ENCODE measurements at places on chromosomes 7 and 10.

- DNase-seq = no peak
Measured at GRCh38 chr7:44330331-44330730, 4.9 kb upstream of the CAMK2B start.

GRCh38 chr7:96679886-96680285 lies 29.8 kb downstream of the SEM1 start:
- DNase-seq = no peak

DNA sequence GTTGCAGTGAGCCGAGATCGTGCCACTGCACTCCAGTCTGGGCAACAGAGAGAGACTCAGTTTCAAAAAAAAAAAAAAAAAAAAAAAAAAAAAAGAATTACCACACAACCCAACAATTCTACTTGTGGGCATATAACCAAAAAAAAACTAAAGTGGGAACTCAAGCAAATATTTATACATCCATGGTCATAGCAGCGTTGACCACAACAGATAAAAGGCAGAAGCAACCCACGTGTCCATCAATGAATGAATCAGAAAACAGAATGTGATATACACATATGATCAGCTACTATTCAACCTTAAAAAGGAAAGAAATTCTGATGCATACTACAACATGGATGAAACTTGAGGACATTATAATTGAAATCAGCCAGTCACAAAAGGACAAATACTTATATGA lies 179.3 kb upstream of the NEBL start:
- no peak for DNase-seq

- DNase-seq = no peak
Measured at GRCh38 chr7:108492742-108493141, 33.2 kb downstream of the PNPLA8 start.

DNA sequence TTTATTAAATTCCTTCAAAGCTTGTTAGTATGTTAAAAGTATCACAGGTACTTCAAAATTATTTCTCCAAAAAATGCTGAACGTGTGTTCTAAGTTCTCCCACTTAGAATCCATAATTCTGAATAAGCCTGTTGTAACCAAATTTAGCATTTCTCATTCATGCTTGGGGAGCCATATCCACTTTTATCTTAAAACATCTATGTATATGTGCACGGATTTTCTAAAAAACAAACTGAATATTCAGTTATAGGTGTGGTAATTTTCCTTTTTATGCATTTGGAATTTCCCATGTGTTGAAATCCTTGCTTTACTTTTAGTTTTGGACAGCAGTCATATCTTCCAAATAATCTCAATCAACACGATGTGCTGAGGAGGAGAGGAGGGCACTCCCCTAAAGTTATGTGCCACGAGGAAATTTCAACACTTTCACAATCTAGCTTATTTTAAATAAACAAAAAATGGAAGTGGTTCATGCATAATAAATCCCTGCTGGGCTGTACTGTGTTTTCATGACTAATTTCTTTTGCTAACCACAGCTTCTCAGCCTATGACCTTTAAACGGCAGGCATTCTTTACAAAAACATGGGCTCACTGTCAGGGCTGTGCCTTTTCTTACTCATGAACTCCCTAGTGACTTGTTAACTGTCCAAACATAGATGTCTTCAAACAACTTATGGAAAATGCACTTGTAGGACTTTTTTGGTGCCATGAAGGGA lies 380.3 kb upstream of the SEMA3C start:
- no peak for DNase-seq

GRCh38 chr10:95755511-95756004 lies 405 bp upstream of the ENTPD1 start:
- DNase-seq = no peak

DNA sequence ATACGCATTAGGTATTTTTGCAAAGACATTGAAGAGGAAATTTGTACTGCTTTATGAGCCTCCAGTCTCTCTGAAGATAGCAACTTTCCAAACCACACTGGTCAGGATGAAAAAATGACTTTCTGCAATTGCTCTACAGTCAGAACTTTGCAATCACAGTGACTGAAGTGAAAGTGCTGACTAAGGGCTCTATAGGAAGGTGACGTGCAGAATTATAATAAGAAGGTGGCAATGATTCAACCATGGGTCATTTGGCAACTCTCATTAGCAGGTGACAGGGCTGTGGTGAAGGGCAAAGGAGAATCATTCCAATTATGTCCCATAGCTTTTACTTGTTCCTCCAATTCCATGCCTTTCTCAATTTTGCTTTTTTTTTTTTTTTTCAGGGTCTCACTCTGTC lies 311.0 kb downstream of the ANKRD30A start:
- no peak for DNase-seq

DNA sequence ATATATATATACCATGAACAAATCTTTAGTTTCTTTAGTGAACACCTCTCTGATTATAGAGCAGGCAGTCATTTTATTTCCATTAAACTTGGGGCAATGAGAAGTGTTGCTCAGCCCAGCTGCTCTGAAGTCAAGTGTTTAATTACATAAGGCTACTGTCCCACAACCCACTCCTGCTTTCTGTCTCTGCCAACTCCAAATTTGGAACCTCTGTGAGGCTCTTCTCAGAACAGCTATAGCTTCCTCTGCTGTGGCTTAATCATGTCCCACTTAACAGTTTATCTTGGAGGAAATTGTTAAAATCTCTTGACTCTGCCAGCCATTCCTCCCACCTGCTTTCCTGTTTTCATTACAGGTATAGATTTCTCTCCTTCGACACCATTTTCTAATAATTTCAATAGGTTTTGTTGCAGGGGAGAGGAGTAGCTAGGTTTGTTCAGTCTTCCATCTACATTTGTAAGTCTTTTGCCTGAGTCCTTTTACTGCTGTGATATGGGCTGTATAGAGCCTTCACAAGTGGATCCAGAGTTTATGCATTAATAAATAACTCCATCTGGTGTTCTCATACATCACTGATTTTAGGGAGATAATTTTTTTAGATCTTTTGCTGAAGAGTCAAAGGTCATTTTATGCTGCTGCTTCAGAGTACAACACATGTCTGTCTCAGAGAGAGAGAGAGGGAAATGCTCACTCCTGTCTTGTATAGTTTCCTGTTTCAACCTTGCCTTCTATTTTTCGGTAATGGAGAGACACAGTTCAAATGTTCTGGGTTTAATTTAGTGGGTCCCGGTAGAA lies 170.4 kb downstream of the WNT2 start:
- DNase-seq = no peak

GRCh38 chr10:104875561-104875960 lies 234.5 kb downstream of the SORCS3 start:
- DNase-seq = no peak

GRCh38 chr10:4057021-4057420 lies 272.0 kb upstream of the KLF6 start:
- no peak for DNase-seq

DNA sequence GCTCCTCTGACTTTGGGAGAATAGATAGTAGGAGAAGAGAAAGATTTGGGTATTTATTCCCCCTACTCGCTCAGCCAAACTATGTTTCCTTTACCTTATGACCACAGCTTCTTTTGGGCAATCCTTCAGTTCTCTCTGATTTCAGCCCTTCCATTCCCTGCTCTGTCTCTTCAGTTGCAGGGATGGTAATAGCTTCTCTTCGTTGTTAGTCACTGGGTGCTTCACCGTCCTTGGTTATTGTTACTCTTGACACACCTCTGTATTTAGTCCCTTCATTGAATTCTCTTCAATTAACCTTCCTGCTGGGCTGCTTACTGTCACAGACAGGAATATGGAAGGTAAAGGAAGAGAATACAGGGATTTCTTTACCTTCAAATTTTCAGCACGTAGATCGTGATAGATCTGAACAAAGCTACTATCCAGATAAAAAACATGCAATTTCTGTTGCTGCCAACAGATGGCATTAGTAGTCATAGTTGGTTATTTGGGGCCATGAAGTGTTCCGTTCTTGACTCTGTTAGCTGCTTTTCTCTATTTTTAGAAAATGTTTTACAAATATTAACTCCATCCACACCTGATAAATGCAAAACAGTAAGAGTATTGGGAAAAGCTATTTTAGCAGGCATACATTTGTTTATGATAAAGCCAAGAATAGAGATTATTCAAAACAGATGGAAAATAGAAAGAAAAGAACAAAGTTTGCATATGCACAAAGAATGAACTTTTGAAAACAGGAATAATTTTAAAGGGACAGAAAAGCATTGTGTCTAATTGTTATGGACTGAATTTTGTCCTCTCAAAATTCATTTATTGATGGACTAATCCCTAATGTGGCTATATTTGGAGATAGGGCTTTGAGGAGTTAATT lies 14.0 kb upstream of the PTTG1IP2 start:
- peak; percentile 6 for DNase-seq

GRCh38 chr10:122132882-122133565 lies 138.1 kb upstream of the BTBD16 start:
- DNase-seq = no peak

- no peak for DNase-seq
Measured at GRCh38 chr10:5833814-5834213, 20.6 kb upstream of the GDI2 start.

GRCh38 chr7:40303996-40304395 lies 169.2 kb downstream of the SUGCT start:
- DNase-seq = no peak

DNA sequence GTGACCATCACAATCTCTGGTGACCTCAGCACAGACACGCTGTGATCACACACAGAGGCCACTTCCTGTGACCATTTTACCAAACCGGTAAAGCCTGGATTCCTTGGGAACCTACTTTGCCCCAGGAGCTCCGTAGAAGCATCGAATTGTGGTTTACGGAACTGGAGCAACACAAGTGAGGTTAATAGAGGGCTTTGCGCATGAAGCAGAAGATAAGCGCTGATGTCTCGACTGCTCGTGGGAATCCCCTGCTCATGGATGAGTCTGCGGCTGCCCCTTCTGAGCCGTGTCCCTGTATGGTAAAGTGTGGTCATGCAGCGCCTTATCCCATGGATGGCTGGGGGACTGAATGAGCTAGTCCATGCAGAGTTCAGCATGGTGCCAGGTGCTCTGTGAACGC lies 53.6 kb downstream of the VIPR2 start:
- no peak for DNase-seq

DNA sequence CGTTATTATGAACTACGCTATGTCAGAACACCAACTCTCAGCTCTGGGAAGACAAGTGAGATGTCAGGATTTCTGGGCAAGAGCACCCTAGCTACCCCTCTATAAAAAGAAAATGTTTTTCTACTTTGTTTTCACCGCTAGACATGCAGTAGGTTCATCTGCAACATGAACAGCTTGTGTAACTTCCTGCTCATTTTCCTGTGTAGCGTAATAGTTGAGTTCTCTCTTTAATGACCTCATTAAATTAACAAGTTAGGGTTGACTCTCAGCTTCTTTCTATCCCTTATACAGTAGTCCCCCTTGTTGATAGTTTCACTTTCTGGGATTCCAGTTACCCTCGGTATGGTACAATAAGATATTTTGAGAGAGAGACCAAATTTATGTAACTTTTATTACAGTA lies 329.4 kb upstream of the ZNF32 start:
- no peak for DNase-seq

DNA sequence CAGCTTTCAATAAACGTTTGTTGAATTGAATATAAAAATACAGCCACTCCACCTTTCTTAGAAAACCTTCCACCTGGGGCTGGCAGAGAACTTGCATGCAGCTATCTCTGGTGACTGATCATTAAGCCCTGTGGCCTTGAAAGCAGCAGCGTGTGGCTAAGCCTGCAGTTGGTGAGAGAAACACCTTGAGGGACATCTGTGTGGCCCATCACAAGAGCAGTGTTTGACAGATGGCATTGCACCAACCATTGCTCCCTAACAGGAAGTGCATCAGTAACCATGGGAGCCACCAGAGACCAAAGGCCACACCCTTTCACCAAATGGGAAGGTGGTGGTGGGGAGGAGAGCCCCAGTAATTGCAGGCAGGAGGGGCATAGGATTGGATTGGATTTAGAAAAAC lies 22.4 kb downstream of the RHOBTB1 start:
- no peak for DNase-seq
